Kidney capillary endothelial cell (primary cell): ENCODE measurements at places on chromosomes 13 and 19.

DNA sequence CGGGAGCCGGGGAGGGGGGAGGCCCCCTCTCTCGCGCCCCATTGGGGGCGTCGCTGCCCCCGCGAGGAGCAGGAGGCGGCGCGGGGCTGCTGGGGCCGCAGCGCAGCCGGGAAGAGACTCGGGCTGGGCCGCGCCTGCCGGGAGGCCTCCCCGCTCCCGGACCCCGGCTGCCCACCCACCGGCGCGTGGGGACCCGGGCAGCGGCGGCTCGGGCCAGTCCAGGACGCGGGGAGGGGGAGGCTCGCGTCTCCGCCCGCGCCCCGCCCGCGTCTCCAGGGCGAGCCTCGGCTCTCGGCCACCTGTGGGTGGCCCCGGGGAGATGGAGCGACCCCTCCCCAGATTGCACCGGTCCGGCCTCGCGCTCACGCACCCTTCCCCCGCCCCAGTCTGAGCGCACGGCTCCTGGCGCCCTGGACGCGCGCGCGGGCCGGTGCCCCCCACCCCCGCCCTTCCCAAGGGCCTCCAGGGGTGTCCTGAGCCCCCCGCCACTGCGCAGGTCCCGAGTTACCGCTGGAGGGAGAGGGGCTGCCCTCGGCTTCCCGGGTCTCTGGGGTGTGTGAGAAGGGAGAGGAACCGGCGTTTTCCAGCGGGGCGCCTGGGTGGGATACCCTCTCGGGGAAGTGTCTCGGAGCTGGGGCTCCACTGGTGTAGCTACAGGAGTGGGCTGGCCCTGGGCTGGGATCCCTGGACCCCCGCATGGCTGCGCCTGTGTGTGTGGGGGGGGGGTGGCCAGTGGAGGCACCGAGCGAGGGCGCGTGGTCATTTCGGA lies 645 bp downstream of the PALM start:
- no peak for DNase-seq

DNA sequence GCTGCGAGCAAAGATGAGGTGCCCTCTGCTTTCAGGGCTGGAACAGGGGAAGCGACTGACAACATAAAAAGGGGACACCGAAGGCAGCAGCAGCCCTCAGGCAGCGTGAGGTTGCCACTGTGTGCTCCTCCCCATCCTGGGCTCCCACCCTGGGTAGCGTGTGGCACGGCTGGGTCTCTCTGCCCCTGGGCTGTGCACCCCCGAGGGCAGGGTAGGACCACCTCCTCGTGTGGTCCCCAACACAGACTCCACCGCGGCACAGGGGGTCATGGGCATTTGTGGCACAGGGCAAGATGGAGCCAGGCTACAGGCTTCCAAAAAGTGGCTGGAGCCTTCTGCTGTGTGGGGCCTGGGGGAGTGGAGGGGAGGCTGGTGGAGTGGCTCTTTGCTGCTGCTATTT lies 6.5 kb upstream of the RSPH6A start:
- no peak for DNase-seq

- no peak for DNase-seq
Measured at GRCh38 chr19:3862826-3863500, 5.9 kb downstream of the ZFR2 start.

- DNase-seq = no peak
Measured at GRCh38 chr13:74251778-74252519, 117.7 kb upstream of the KLF12 start.

DNA sequence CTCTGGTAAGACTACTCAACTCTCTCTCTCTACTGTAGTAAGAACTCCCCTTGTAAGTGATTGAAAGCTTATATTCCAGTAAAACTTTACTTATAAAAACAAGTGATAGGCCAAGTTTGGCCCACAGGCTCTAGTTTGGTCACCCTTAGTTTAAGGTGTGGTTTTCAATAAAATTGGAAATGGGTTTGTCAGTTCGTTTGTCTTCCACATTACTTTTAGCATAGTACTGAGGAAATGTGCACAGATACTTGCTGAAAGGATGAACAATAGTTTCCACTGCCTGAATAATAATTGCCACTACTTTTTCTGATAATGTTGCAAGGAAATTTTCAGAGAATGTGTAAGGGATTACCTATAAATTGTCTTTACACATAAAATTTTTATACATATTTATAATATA lies 54.5 kb downstream of the LMO7 start:
- no peak for DNase-seq

DNA sequence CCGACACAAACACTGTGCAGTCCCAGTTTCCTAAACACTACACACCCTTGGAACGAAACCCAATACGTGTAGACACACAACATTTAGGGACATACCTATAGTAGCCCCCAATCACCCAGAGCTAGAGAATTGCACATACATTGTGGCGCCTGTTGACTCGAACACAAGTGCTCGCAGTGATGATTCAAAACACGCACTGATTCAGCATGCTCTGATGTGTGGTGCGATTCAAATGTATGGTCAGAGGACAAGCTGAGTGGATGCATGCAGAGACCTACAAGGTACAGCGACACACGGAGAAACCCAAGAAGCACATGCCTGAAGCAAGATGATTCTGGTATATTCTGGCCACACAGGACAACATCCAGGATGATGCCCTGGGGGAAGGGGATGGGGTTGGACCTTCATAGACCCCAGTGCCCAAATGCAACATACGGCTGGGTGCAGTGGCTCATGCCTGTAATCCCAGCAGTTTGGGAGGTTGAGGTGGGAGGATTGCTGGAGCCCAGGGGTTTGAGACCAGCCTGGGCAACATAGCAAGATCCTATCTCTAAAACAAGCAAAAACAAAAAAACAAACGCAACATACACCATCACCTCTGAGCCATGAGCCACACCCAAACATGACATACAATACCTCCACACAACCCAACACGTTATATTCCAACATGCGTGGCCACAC lies 997 bp upstream of the KCNN4 start:
- DNase-seq = no peak

DNA sequence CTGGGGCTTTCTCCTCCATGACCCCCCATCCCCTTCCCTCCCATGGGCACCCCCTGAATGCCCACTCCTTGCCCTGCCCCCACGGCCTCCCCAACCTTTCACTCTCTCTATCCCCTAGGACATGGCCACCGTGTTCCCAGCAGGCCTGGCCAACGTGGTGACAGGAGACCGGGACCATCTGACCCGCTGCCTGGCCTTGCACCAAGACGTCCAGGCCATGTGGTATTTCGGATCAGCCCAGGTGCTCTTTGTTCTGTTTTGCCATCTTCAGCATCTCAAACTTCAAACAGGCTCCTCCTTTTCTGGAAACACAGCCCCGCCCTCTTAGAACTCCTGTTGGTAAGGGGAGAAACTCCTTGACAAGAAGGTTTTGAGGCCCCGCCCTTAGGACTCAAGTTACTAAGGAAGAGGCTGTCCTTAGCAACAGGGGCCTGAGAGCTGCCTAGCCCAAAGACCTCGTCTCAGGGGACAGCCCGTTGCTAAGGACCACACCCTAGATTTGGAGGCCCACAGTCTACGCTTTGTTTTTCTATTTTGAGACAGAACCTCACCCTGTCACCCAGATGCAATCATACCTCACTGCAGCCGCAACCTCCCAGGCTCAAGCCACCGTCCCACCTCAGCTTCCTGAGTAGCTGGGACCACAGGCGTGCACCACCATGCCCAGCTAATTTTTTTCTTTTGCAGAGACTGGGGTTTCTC lies 5.1 kb upstream of the FLT3LG start:
- DNase-seq = no peak
